ENCODE measurements at places on chromosomes 3 and 15.

GRCh38 chr3:48591436-48591835 is 3.7 kb downstream of the COL7A1 start:
- DNase-seq = no peak

- no peak for DNase-seq
Measured at GRCh38 chr15:52337198-52337853, 41.7 kb upstream of the MYO5C start.

GRCh38 chr3:188060840-188061544 is 93.0 kb upstream of the LPP start:
- DNase-seq = peak; percentile 73

- no peak for DNase-seq
Measured at GRCh38 chr3:144265542-144266100, 294.0 kb downstream of the DIPK2A start.

GRCh38 chr3:175287361-175287963 is 428.3 kb downstream of the NAALADL2 start:
- DNase-seq = no peak

DNA sequence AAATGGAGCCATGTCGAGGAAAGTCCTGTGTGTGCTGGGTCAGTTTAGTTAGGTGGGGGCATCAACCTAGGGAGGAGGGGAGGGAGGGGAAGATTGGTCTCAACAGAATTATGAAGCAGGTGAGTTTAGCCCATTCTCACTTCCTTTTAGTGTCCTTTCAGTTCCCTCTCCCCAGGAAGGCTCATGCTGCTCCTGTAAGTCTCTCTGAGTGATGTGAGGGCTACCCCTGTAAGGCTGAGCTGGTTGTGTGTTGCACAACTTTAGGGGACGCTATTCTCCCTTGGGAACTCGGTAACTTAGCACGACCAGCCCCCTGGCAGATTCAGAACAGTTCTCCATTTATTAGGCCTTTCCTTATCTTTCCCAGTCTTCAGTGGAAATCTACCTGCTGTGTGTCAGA is 21.2 kb downstream of the IL5RA start:
- no peak for DNase-seq

GRCh38 chr15:34994925-34995324 is 6.8 kb upstream of the ZNF770 start:
- DNase-seq = no peak

- no peak for DNase-seq
Measured at GRCh38 chr3:156217674-156218352, 97.4 kb downstream of the KCNAB1 start.

- DNase-seq = no peak
Measured at GRCh38 chr3:32383136-32383711, 8.4 kb upstream of the CMTM7 start.

DNA sequence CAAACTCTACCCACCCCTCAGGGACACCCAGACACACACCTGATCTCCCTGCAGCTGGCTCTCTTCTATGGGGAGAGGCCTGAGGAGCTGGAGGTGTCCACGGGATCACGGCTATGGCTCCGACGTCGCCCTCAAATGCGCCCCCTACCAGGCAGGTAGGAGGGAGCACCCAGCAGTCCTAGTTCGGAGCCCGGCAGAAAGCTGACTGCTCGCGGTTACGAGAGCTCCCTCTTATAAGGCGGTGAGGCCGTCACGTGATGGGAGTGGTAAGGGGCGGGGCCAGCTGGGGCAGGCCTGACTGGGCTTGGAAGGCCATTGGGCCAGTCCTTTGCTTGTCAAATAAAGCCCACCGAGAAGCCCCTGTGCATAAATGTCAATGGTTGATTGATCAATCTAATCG is at the start of gene PRR20G:
Gene PRR20G, minus strand, starts transcription at position 207 of the 400 bp plus-strand sequence. CDS start 681 bp downstream, outside the sequence.
- no peak for DNase-seq

- DNase-seq = no peak
Measured at GRCh38 chr3:78277220-78277619, 1237.3 kb downstream of the ROBO2 start.

DNA sequence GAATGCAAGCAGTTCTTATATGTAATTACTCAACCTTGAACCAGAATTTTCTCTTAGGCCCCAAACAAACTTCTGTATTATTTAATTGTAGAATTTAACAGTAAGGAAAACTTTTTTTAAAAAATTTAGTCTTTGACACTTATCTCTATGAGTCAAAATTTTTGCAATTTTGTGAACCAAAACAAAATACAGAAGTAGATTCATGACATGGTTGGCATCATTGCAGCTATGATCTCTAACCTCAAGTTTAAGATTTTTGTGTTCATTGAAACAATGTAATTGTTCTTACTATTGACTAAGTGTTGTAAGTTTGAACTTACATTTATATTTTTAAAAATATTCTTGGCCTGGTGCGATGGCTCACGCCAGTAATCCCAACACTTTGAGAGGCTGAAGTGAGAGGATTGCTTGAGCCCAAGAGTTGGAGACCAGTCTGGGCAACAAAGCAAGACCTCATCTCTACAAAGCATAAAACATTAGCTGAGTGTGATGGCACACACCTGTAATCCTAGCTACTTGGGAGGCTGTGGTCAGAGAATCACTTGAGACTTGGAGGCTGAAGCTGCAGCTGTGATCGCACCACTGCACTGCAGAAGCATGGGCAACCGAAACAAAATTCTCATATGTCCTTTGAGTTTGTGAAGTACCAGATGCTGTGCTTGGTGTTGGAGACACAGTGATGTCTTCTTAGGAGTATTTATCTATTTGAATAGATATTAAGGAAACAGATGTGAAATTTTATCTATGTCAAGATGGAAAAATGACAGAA is 39.7 kb downstream of the STT3B start:
- no peak for DNase-seq

DNA sequence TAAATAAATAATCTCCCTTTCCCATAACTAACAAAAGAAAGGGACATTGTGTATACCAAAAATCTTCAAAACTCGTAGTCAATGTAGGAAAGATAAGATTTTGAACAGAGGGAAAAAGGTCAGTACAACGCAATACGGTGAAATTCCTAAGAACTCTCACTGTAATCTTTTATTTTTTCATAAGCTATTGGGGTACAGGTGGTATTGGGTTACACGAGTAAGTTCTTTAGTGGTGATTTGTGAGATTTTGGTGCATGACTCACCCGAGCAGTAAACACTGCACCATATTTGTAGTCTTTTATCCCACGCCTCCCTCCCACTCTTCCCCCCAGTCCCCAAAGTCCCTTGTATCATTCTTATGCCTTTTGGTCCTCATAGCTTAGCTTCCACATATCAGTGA is 718.0 kb downstream of the TBL1XR1 start:
- DNase-seq = no peak

GRCh38 chr3:12316729-12317351 is 28.0 kb downstream of the PPARG start:
- DNase-seq = no peak

- no peak for DNase-seq
Measured at GRCh38 chr15:77607894-77608261, 24.8 kb downstream of the LINGO1 start.

GRCh38 chr15:22961762-22962161 is 18.4 kb downstream of the CYFIP1 start:
- DNase-seq = no peak

GRCh38 chr3:176378789-176379188 is 818.5 kb downstream of the TBL1XR1 start:
- DNase-seq = no peak
